Sciatic nerve (tissue), 2 donors: ENCODE measurements at places on chromosomes 6 and 20. TPM values are rescaled to one million over a fixed set of nuclear protein-coding genes. Genes with fewer than 3 reads are reported as not detected.

GRCh38 chr20:20210327-20210726, 157.6 kb upstream of the INSM1 start:
- DNase-seq = no peak

- DNase-seq = no peak
These were observed 88.2 kb upstream of the ATXN1 start for GRCh38 chr6:16849280-16849987.

DNA sequence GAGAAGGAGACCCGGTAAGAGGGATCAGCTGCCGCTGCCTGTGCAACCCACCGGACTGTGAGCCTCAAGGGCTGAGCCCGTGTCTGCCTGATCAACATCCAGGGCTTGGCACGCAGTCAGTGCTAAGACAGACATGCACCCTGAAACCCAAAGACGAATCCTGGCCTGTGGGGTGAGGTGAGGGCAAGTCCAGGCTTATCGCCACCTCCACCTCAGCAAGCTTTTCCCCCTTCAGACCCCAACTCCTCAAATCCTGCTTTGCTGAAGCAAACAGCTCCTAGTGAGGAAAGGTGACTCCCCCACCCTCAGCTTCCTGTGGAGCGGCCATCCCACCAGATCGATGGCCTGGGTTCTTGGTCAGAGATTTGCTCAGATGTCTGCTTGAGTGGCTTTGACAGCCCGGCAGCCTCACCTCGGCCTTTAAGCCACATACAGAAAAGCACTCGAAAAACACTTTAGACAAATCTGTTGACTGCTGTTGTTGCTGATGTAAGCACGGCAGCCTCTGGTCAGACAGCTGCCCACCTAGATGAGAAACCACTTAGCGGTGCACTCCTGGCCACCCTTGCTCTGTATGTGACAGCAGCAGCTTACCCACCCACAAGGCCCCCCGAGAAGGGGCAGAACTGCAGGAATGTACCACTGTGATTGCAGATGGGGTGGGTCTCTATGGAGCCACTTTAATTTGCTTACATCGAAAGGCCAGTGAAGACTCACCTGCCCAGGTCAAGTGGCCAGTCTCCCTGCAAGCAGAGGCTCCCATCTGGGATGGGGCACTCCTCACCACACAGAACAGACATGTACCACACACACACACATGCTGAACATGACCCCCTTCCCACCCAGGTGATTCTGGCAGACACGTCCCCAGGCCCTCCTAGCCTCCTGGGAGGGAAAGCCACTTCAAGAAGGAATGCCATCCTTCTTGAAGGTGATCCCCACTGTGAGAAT, 14.8 kb downstream of the MTCH1 start:
- no peak for DNase-seq

DNA sequence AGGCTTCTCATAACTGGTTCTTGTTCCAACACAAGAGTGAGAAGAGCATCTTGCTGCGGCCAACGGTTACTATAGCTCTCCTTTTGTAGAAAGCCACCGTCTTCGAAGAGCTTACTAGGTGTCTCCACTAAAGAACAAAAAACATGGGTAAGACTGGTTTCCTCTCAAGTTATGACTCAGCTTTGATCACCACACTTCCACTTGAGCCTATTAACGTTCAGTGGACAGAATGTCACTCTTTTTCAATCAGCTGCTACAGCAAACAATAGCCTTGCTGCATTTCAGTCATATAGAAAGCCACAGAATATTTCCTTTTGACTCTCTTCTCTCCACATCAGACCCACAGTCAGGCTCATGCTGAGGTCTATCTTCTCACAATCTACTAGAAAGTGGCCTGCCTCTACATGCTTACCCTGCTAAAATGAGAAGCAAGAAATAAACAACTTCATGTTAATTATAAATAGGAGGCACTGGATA, 243.5 kb upstream of the PREP start:
- DNase-seq = no peak

GRCh38 chr6:136749359-136749997, 42.8 kb downstream of the MAP3K5 start:
- DNase-seq = no peak

DNA sequence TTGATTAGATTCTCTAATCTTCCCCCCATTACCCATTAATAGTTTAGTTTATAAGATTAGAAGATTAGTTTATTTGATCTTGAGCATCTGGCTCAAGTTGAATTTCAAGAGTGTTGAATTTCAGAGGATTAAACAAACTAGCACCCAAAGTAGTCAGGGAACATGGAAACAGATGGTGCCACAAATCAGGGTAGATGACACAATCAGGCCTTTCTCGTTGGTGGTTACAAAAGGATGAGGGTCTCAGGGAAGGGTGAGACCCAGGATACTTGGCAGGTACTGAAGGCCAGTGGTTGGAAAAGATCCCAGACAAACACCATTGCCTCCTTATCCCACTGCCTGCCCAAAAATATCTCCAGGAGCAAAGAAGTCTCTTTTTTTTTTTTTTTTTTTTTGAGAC, 29.5 kb upstream of the ADGRF1 start:
- no peak for DNase-seq

GRCh38 chr6:11253594-11253993, 21.1 kb upstream of the NEDD9 start:
- DNase-seq = no peak

DNA sequence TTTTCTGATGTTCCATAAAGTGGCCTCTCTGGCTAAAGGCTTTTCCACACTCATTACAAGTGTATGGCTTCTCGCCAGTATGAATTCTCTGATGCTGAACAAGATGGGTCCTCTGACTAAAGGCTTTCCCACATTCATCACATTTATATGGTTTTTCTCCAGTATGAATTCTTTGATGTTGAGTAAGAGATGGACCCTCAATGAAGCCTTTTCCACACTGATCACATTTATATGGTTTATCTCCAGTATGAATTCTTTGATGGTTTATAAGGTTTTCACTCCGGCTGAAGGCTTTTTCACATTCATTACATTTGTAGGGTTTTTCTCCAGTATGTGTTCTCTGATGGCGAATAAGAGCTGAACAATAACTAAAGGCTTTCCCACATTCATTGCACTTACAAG, 20.4 kb downstream of the ZNF184 start:
- no peak for DNase-seq

GRCh38 chr6:119158057-119158848, 79.8 kb upstream of the FAM184A start:
- DNase-seq = no peak

- no peak for DNase-seq
These were observed 93.6 kb downstream of the RIMS1 start for GRCh38 chr6:71979911-71980310.

- no peak for DNase-seq
These were observed 289.4 kb downstream of the THBS2 start for GRCh38 chr6:168964138-168964835.

- no peak for DNase-seq
These were observed 23.0 kb downstream of the KCNK5 start for GRCh38 chr6:39206250-39206721.

HDGFL1 gene
- total RNA-seq = not detected

GTSF1L gene
- not detected for total RNA-seq
